SJSA1 (cell line): ENCODE measurements at places on chromosomes 6 and 20. TPM values are rescaled to one million over a fixed set of nuclear protein-coding genes. Genes with fewer than 3 reads are reported as not detected.

Gene WFDC9
- total RNA-seq: not detected in 2 replicates

- DNase-seq: no peak
These were observed 2.9 kb downstream of the TNNC2 start for GRCh38 chr20:45823949-45824835.

- no peak for DNase-seq
These were observed 70.3 kb downstream of the FAM83B start for GRCh38 chr6:54916858-54917257.

DNA sequence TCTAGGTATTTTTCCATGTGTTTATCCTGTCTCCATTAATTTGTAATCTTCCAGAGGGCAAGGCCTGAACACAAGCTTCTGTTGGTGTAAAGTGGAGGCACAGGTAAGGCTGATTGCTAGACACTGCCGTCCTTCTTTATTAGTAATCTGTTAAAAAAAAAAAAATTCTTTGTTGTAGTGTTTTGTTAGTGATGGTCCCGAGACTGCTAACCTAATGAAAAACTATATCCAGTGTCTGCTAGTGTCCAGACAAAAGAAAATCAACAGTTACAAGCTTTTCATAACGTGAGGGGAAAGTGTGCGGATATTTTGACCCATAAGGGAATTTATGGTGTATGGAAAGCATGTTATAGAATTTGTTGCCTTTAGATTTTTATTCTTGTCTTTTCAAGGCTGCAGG, 4.2 kb upstream of the HIVEP1 start:
- DNase-seq: no peak

Gene MEI4
- not detected in 2 replicates for total RNA-seq

Gene TMEM14A
- total RNA-seq: 78.6 and 91.0 TPM in 2 replicates
